ENCODE measurements at places on chromosomes 7 and 10.

GRCh38 chr10:30057421-30057841 is 2.0 kb downstream of the JCAD start:
- no peak for DNase-seq

- DNase-seq: no peak
Measured at GRCh38 chr10:44466236-44466635, 81.3 kb upstream of the CXCL12 start.

DNA sequence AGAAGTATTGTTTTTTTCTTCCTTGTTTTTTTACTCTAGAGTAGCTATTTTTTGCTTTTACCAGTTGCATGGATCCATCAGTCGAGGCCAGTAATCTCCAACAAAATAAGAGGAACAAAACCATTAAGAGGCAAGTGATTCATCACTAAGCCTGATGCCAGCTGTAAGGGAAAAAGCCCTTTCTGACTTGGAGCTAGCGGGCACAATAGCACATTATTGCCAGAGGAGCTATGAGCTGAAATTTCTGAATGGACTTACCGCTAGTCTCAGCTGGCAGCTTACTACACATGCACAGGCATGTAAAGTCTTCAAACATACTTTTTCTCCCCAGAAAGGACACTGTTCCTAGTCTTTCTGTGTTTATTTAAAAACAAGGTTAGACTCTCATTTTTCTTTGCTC is 41.6 kb upstream of the PTPRZ1 start:
- no peak for DNase-seq

DNA sequence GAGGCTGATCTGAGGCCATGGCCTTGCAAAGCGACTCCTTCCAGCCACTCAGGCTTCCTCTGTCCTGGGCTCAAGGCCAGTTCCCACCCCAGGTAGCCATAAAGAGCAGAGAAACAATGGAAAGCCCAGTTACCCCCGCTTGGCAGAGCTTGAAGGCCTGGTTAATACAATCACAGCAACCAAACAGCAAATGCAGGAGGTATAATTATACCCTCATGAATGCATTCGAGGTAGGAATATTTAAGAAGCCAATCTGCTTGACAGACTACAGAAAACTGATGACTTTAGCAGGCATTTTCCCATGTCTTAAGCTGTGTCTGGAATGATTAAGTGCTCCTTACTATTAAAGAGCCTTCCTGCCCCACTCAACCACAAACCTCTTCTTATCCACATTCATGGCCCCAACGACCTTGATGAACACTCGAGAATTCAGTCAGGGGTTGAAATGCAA is 114.1 kb upstream of the MACROH2A2 start:
- DNase-seq: no peak

DNA sequence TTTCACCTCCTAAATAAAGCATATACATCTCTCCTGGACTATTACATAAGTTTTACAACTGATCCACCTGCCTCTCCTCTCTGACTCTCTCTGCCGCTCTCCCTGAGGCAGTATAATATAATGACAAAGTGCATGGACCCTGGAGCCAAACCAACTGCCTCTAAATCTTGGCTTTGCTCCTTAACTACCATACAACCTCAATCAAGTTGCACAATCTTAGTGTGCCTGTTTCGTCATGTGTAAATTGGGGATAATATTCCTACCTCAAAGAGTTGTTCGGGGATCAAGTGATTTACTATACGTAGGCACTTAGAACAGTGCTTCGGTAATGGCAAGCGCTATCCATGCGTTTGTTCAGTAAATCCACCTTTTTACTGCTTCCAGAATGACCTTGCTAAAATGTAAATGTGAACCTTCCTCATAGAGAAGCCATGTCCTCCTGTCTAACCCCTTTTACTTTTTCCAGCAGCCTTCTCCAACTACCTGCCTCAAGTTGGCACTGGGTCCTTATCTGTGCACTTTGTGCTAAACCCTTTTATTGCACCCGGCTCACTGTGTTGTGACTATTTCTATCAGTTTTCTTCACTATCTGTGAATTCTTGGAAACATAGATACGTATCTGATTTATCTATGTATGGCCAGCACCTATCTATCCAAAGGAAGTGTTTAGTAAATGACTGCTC is 30.6 kb upstream of the DLD start:
- no peak for DNase-seq

GRCh38 chr10:71432956-71433767 is 36.4 kb downstream of the CDH23 start:
- no peak for DNase-seq

DNA sequence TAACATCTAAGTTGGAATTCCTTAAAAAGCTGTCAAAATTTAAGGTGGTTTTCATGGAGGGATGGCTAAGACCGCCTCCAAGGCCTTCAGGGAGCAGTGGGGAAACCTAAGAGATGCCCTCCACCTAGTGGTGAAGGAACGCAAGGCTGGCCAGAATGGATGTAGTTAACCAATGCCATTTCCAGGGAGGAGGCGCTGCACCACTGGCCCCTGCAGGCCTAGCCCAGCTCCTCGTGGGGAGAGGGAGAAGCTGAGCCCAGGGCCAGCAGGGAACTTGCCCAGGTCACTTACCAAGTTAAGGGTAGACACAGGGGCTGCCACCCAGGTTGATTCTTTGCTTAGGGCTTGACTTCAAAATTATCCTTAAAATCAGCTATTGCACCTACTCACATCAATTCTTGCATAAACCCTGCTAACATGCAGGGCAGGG is 32.0 kb downstream of the FIGNL1 start:
- peak; percentile 10 for DNase-seq

- no peak for DNase-seq
Measured at GRCh38 chr7:94182066-94182465, 177.9 kb upstream of the BET1 start.

GRCh38 chr7:44962483-44963251 is 16.1 kb downstream of the MYO1G start:
- DNase-seq: no peak

DNA sequence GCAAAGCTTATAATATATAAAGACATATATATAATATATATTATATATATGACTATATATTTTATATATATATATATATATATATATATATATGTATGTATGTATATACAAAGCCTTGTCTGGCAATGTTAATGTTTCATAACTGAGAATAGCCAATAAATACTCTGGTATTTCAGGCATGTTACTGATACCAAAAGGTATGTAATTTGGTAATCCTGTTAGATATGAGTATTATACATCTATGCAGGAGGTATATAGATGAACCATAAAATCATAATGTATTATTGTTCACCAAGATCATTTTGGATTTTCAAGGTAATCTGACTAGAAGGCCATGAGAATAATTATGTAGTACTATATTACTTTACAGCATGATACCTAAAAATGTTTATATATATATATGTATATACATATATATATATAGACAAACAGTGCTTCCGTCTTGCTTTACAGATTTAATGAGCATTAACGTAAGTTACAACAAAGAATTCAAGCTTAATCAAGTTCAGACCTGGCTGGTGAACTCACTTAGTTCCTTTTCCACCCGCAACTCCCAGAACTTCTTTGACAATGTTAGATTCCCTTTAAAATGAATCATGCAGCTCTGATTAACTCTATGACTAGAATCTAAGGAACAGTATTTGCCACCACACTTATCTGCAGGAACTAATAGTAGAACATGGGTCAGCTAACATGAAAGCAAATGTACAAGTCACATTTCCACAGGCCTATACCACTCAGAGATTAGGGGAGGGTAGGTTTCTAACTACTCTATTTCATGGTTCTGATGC is 82.7 kb downstream of the SLC25A13 start:
- DNase-seq: no peak

GRCh38 chr7:28922624-28923331 is 35.4 kb downstream of the TRIL start:
- peak; percentile 84 for DNase-seq

GRCh38 chr7:26074919-26075318 is 77.1 kb upstream of the NFE2L3 start:
- no peak for DNase-seq

- DNase-seq: no peak
Measured at GRCh38 chr10:51366044-51366443, 291.8 kb downstream of the PRKG1 start.

- peak; percentile 27 for DNase-seq
Measured at GRCh38 chr7:29564496-29565223, 1.0 kb downstream of the PRR15 start.

DNA sequence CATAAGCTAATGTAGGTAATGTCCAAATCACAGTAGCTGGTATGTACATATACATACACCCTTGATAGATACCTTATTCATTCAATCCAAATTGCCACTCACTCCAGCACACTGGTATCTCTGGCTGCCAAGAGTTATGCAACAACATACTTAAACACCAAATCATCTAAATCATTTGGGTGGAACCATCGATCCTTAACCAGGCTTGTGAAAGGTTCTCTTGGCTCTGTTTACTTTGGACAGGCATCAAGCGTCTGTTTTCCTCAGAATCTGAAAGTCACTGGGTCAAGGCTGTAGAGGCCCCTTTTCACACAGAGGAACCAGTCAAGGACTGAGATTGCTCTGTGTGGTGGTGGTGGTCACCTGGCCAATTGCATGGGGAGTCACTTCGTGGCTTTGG is 24.6 kb downstream of the JAZF1 start:
- no peak for DNase-seq

DNA sequence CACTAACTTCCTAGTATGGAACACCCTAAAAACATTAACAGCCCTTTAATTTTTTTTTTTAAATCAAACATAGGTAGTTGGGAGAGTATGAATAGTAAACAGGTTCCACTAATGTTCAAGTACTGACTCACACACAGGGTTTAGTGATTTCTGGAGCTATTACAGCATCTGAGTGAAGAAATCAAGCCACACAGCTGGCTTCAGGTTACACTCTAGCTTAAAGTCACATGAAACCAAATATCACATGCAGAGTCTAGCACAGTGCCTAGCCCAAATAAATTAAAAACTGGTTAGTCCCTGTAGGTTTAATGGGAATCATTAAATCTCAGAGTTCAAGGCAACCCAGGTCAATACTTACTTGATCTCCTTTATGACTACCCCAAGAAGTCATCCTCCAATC is 11.6 kb downstream of the PANK1 start:
- DNase-seq: no peak

DNA sequence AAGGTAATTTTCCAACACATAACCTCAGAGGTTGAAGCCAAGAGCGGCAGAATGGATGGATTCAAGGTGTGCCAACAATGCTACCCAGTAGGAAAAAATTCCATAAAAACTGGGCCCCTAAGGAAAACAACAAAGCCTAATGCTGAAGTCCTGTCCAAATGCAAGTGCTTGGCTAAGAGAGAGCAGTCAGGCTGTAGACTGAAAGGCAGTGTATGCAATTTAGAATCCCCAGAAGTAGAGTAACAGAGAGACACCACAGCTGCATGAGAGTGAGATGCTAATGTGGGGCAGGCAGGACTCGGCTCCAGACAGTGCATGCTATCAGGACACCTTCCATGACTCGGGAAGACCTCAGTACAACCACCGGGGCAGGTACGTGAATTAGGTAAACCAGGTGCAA is 124.5 kb downstream of the ZFAND4 start:
- DNase-seq: no peak

- no peak for DNase-seq
Measured at GRCh38 chr7:30726296-30727006, 25.5 kb upstream of the INMT start.

- DNase-seq: no peak
Measured at GRCh38 chr7:2259480-2259879, 17.5 kb downstream of the NUDT1 start.

DNA sequence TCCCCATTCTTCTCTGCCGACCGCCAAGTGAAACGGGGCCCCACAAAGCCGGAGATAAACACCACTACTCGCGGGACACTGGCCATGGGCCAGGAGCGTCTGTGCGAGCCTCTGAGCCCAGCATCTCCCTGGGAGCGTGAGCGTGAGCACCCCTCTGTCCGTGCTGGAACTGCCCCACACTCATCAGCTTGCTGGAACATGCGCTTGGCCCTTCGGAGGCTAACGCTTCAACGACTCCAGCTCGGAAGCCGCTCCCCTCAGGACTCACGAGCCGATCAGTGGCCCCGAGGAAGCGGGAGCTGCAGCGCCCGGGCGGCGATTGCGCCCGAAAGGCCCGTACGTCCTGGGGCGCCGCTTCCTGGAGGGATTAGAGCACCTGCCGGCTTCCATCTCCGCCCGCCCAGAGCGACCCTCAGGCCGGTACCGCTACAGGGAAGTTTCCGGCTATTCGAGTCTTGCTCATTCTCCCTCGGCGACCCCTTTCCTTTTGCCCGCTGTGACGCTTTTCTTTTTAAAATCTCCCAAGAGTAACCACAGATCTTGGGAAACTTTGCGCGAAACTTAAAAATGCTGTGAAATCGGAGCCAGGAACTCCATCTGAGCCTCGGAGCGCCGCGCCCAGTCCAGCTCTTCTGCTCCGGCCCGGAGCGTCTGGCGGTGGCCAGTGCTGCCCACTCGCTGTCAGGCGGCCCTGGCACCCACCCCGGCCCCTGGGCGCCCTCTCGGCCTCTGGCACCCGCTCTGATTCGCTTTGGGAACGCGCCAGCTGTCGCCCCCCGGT is 1.0 kb downstream of the TLL2 start:
- DNase-seq: no peak

- no peak for DNase-seq
Measured at GRCh38 chr10:75836064-75836463, 404.6 kb downstream of the LRMDA start.

DNA sequence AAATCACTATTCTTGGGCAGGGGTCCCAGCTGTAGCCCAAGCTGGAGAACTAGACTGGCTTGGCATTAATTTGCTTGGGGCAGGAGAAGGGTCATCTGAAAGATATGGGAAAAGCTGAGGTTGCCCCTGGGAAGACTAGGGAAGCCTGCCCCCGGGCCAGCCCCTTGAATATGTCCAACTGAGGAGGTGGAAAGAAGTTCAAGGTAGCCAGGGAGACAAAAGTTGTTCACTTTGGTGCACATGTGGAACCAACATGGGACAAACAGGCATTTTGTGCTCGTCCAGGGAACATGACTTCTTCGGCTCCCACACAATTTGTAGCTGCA is 1.4 kb upstream of the LRRC61 start:
- no peak for DNase-seq

DNA sequence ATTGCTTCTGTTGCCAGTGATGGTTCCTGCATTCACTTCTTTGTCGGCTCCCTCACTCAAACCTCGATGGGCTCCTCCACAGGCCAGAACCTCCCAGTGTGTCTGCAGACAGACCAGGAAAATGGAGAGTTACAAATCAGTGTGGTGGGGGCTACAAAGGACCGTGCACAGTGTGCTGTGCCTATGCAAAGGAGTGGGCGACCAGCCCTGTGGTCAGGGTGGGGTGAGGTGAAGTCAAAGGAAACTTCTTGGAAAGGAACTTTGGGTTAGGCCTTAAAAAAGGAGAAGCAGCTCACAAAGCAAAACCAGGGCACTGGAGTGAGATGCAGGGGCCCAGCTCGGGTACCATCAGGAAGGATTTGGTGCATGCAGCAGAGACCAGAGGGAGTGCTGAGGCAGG is 304.3 kb upstream of the ZMIZ1 start:
- DNase-seq: no peak

- DNase-seq: no peak
Measured at GRCh38 chr10:19935176-19935575, 118.9 kb downstream of the PLXDC2 start.

DNA sequence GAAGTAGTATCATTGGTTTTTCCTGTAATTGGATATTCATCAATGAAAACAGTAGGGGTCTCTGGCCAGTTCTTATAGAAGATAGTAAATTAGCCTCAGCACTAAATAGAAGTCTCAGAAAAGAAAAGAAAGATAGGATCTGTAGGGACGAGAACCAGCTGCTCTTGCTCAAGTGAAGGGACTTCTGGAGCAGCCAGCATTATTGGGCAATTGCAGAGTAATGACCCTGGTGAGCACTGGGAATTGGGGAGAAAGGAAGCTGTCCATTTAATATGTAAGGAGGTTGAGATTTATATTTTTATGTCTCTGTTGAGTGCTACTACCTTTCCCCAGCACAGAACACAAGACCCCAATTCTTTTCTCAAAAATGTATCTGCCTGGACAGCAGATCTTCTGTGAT is 61.2 kb upstream of the WNT16 start:
- no peak for DNase-seq

All from NCI-H1694 treated with DMSO at 0.1 percent for 48 hours (cell line).